ENCODE measurements at places on chromosomes 12 and 14.
A peak's percentile ranks its signal among the peaks of the same experiment; 100 is the strongest.

DNA sequence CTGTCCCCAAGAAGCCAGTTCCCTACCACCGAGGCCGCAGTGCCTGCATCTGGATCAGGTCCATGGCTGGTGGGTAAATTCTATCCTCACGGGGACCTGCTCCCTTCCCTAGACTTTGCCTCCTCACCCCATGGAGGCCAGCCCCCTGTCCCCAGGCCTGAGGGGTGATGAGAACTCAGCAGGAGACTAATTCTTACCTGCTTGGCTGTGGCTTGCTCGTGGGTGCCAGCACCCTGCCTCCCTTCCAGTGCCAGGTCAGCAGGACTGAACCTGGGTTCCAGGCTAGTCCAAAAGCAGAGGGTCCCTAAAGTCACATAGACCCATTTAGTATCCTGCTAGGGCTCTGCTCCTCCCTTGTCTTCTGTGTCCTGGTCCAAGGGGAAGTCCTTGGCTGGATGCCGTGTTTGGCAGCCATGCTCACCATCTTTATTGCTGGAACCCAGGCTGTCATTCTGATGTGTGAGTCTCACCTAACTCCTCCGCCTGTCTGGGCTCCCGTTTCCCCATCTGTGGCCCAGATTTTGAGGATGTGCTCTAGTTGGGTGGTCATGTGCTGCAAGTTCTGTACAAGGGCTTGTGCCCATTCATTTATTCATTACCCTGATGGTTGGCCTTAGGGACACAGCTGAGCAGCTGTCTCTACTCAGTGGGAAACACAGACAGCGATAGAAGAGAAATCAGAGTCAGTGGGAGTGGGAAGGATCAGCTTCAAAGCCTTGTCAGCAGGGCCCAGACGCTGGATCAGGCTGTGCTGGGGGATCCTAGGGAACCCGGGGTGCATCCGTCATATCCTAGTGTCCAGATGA is 949 bp downstream of the PLBD2 start:
- no peak for DNase-seq

GRCh38 chr12:95674631-95675030 is 115.9 kb downstream of the NTN4 start:
- peak; percentile 82 for DNase-seq

GRCh38 chr14:92489394-92490238 is 24.0 kb upstream of the RIN3 start:
- no peak for DNase-seq

- DNase-seq, result no peak
These were observed 220.1 kb upstream of the C14orf180 start for GRCh38 chr14:104359301-104359968.

GRCh38 chr12:131733874-131734273 is 23.0 kb downstream of the SFSWAP start:
- DNase-seq, result no peak
